ENCODE measurements at places on chromosomes 2 and 18.

- DNase-seq: no peak
Observed at GRCh38 chr2:96737831-96738230, 2.0 kb downstream of the LMAN2L start.

DNA sequence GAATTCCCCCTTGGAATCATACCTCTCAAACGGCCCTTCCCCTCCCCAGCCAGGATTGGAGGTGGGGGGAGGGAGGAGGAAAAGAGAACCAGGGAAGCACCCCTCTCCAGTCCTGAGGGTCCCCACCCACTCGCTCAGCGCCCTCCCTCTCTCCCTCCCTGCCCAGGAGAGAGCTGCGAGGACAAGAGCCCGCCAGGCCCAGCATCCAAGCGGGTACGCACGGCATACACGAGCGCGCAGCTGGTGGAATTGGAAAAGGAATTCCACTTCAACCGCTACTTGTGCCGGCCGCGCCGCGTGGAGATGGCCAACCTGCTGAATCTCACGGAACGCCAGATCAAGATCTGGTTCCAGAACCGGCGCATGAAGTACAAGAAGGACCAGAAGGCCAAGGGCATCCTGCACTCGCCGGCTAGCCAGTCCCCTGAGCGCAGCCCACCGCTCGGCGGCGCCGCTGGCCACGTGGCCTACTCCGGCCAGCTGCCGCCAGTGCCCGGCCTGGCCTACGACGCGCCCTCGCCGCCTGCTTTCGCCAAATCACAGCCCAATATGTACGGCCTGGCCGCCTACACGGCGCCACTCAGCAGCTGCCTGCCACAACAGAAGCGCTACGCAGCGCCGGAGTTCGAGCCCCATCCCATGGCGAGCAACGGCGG lies 14.4 kb downstream of the HOXD3 start:
- DNase-seq: no peak

DNA sequence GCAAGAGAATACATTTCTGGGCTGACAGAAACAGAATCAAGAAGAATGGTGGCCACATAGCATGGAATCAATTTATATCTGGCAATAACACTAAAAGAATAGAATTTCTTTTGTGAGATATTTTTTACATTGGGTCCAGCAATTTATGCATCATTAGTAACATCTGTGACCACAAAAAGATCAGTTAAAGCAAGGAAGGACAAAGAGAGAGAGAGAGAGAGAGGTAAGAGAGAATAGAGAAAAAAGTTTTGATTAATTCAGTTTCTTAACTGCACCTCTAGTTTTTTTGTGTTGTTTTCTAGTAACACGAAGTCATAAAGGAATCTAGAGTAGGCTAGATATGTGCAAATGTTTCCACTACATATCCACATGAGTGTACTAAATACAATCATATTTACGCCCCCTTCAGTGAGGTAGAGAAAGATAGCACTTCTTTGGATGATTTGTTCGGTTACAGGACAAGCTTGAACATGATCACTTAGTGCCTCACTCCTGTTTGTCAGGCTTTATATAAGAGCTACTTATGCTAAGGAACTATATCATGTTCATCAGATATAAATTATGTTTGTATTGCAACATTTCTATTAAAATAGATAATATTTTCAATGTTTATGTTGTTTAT lies 247.4 kb upstream of the COL3A1 start:
- DNase-seq: no peak

DNA sequence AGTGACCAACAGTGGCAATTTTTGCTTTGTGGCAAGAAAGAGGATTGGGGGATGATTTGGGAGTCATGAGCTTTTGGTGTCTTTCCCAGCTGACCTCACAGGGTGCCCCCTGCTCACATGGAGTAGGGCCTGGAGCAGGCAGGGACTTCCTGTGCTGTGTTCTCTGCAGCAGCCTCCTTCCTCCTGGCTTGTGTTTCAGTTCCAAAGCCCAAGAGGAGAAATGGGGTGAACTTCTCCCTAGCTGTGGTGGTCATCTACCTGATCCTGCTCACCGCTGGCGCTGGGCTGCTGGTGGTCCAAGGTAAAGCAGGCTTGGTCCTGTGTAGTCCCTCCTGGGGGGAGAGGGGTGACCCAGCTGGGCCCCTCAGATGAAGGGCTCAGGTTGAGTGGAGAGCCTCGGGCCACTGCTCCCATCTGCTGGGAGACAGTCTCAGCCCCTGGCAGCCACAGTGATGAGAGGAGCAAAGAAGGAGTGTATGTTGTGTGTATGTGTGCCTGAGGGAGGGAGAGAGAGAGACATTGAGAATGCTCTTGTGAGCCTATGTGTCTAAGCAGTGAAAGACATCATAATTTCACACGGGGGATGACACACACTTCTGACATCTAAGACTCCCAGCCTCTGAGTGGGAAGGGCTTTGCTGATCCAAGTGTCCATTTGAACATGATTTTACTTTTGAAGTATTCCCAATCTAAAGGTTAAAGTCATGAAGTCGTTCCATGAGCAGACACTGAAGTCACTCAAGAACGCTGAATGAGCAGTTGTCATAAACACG lies 27.2 kb downstream of the MARCO start:
- no peak for DNase-seq

DNA sequence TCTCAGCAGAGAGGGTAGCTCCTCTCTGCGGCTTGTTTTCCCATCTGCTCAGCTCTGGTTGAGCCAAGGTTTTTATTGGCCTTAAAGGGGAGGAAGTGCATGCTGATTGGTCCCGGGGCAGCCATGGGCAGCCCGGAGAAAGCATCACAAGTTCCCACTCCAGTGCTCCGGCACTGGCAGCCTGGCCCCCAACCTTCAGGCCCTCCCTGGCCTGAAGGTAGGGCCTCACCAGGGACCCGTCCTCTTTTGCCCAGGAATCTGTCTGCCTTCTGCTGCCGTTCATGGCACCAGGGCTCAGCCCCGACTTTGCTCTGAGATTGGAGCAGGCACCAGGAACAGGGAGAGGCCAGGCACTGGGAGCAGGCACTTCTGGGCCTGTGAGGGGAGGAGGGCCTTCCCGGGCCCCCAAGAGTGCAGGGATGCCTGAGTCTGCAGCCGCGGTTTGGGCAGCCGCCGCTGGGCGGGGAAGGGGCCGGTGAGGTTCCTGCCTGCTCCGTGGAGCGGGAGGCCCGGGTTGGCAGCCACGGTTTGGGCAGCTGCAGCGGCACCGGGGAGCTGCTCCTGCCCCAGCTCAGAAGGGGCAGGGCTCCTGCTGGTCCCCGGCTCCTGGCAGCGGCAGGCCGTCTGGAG lies 17.5 kb upstream of the ILKAP start:
- DNase-seq: no peak

- DNase-seq: peak; percentile 57
Observed at GRCh38 chr2:26757873-26758789, 6.0 kb upstream of the SLC35F6 start.

DNA sequence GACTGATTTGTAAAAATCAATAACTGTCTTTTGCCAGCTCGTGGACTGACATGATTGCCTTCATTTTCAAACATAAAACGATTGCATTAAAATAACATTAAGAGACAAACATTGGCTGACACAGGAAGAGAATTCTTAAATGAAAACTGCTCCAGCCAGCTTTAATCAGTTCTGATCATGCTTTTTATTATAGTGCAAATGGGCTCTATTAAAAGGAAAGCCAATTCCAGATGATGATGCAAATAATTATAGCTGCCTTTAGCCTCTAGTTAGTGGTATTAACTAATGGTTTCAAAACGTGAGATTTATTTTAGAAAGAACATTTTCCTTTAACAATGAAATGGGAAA lies 301.8 kb upstream of the UBE2E3 start:
- DNase-seq: no peak

DNA sequence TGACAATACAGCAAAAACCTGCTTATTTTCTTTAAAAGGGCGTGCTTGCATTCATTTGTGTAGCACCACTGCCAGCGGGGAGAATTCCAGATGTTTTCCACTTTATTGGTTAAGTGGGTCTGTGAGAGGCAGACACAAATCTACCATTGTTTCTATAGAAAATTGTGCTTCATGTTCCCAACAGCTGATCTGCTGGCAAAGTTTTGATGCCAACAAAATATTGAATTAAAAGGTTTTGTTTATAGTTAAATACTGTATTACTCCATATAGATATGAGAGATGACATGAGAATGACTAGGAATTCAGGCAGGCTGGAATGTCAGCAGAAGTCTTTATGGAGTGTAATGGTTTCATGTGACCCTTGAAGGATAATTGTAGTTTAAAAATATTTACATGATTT lies 182.7 kb downstream of the MC4R start:
- DNase-seq: no peak

- no peak for DNase-seq
Observed at GRCh38 chr2:43073401-43073825, 153.0 kb downstream of the ZFP36L2 start.

GRCh38 chr18:50454387-50454988 lies 79.6 kb downstream of the SKA1 start:
- DNase-seq: no peak

DNA sequence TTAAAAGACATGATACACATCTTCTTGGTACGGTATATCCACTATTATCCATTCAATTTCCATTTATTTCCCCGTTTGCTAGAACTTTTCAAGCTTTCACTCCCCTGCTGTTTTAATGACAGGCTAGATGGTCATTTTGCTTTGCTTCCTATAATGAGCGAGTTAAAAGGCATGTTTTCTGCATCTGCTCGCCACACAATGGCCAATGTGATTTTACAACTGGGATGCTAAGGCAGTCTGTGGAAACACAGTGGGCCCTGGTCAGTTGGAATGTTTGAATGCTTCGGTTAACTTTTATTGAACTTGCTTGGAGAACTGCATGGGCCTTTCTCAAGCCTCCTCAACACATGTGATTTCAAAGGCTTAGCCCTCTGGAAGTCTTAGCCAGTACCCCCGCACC lies 48.4 kb upstream of the TNP1 start:
- no peak for DNase-seq

GRCh38 chr2:196568506-196568905 lies 71.0 kb upstream of the CCDC150 start:
- no peak for DNase-seq

GRCh38 chr2:15049096-15049993 lies 416.8 kb downstream of the LRATD1 start:
- DNase-seq: no peak

DNA sequence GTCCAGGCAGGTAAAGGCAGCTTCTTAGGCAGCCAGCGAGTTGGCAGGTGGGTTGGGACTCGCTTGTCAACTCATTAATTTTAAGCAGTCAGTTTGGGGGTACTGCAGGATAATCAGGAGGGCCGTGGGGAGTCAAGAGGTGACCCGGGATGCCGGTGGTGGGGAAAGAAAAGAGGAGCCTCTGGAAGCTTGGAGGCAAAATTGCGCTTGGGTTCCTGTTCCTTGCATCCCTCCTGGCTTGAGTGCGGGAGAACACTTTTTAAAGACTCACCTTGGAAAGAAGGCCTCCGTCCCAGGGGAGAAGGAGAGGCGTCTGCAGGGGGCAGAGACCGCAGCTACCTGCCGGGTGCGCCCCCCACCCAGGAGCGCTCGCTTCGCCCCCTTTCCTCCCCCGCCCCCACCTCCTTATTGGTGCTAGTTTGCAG lies at the start of gene KCNJ3:
TSS of gene KCNJ3 (plus strand) at position 400 of the 425 bp plus-strand sequence. CDS start 81 bp downstream, outside the sequence.
- DNase-seq: no peak

DNA sequence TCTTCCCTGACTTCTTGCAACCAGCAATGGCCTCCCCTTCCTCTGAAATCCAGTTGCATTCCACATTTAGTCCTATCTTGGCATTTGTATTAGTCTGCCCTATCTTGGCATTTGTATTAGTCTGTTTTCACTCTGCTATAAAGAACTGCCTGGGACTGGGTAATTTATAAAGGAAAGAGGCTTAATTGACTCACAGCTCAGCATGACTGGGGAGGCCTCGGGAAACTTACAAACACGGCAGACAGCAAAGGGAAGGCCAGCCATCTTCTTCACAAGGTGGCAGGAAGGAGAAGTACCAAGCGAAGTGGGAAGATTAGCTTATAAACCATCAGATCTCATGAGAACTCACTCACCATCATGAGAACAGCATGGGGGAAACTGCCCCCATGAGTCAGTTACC lies 234.5 kb upstream of the COPS8 start:
- DNase-seq: no peak

DNA sequence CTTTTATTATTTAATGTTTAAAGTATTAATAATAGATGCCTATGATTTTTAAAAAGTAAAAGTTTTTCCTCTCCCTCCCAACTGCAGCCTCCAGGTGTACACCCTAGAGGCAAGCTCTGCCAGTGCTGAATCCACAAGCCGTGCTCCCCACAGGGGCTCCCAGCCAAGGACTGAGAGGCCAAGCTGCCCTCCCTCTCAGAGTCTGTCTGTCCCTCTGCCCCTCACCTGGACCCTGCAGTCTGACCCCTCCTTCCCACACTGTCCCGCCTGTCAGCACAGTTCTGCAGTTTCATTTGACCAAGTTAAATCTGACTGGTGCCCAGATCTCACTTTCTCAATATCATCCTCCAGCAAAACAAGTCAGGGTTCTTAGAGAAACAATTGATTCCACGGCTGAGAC lies 14.8 kb upstream of the PROC start:
- no peak for DNase-seq

DNA sequence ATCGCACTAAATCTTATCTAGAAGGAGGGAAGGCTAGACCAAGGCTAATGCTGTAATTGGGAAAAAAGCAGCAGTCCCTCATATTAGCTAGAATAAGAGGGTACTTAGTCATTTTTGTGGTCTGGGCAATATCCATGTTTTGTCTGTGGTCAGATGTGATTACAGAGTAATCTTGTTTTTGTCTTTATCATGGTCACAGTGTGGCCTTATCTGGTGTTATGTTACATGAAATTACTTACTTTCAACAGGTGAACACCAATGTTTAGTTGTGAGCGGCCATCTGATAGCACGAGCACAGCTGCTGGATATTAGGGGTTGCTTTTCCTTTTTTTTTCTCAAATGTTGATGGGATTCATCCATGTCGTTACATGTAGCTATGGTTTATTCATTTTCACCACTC lies 23.7 kb upstream of the PLEKHM3 start:
- no peak for DNase-seq

DNA sequence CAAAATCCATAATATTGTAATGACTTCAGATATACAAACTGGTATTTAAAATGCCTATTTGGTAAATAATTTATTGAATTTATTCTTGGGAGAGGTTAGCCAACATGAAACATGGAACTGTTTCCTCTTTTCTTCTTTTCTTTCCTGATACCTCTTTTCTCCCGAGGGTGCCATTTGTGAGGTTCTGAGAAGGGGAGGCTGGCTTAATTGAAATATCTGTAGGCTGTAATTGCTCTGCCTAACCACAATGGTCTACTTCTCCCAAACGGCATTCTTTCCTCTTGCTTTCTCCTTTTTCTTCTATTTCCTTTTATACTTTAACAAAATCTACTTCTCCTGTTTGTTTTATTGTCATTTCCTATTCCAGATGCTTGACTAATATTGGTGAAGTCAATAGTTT lies 114.9 kb downstream of the TCF4 start:
- DNase-seq: no peak

- no peak for DNase-seq
Observed at GRCh38 chr2:173130496-173131465, 55.1 kb downstream of the MAP3K20 start.

Measured in activated CD8-positive, alpha-beta T cell treated with anti-CD3 and anti-CD28 coated beads for 36 hours (primary cell).